Naive thymus-derived CD4-positive, alpha-beta T cell (primary cell): ENCODE measurements at places on chromosomes 2 and 18.

- no peaks in the 10 kb centered on the region for H3K4me1 ChIP-seq
- no peak for DNase-seq
- H3K27me3 ChIP-seq, result no peaks in the 10 kb centered on the region
- H3K27ac ChIP-seq, result no peak overlapping the region
- H3K4me3 ChIP-seq, result no peak overlapping the region
- no peaks in the 10 kb centered on the region for H3K36me3 ChIP-seq
Measured at GRCh38 chr18:6561862-6562291, 147.2 kb upstream of the L3MBTL4 start.

DNA sequence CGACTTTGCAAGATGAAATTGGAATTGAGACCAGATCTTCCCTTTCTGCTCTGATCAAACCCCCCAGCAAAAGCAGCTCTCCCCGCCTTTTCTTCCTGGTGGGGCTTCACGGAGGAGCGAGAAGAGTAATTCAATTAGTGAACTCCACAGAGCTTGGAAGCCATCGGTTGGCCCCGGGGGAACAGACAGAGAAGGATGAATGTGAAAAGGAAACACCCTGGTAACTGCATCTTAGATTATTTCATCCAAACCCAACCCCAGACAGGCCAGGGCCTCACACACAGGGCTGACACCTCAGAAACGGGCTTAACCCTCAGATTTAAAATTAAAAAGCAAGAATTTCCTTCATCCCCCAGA, 18.3 kb downstream of the SMAD7 start:
- H3K27ac ChIP-seq, result no peak overlapping the region
- no peaks in the 10 kb centered on the region for H3K36me3 ChIP-seq
- no peak for DNase-seq
- peaks cover 69% of the 10 kb centered on the region for H3K4me1 ChIP-seq

DNA sequence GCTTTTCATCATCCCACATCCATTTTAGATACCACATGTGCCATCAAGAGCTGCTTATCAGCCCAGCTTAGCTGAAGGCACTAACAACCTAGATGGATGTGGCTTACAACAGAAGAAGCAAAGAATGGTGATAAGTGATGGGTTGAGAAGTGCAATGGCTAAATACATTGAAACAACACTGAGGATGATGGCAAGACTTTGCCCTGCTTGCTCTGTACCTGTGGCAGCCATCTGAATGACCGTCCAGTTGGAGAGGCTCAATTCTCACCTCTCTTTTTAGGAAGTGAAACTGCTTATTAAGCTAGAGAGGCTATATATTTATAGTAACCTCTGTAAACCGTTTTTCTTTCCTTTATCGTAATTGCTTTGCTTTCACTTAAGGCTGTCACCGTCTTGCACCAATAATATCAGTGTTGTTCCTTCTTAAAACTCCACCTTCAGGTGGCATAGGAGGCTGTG, 5.7 kb downstream of the GPATCH11 start:
- no peak overlapping the region for H3K4me3 ChIP-seq
- no peaks in the 10 kb centered on the region for H3K27me3 ChIP-seq
- peaks cover 8% of the 10 kb centered on the region for H3K4me1 ChIP-seq
- DNase-seq, result no peak
- H3K27ac ChIP-seq, result no peak overlapping the region

GRCh38 chr2:181461056-181461997, 4.1 kb downstream of the ITGA4 start:
- DNase-seq, result no peak
- H3K27me3 ChIP-seq, result no peaks in the 10 kb centered on the region
- H3K36me3 ChIP-seq, result peaks cover 7% of the 10 kb centered on the region
- H3K27ac ChIP-seq, result peak overlapping the region; percentile 82
- H3K4me1 ChIP-seq, result peaks cover 30% of the 10 kb centered on the region
- peak overlapping the region; percentile 91 for H3K4me3 ChIP-seq

DNA sequence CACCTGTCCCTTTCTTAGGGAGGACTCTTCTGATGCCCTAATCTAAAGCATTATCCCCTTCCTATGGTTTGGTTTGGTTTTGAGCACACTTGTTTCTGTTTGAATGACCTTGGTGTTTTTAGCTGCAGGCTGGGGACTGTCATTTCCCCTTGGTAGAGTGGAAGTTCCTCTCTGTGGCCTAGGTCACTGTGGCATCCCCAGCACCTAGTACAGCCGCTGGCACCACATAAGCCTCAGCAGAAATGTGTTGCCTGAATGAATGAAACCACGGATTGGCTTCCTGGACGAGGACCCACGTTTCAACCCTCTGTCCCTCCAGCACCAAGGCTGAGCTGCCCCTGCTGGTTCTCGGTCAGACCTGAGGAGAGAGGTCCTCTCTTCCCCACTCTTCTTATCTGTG, 159.9 kb downstream of the CTIF start:
- no peak overlapping the region for H3K27ac ChIP-seq
- no peak for DNase-seq
- H3K36me3 ChIP-seq, result no peaks in the 10 kb centered on the region
